ENCODE measurements at places on chromosomes 4 and X.

DNA sequence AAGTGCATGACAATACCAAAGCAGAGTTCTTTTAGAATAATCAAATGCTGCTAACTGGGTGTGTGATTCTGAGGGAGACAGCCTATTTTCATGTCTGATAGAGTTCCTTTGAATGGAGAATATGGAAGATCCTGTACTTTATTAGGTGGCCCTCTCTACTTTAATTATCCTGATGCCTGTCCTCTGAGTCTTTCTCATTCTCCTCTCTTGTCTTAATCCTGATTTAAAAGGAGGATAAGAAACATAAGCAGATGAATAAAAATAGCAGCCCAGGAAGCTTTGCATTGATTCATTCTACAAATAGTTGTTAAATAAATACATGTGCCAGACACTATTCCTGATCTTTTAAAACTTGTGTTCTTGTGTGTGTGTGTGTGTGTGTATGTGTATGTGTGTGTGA lies 387.3 kb downstream of the SPRY1 start:
- DNase-seq: no peak

DNA sequence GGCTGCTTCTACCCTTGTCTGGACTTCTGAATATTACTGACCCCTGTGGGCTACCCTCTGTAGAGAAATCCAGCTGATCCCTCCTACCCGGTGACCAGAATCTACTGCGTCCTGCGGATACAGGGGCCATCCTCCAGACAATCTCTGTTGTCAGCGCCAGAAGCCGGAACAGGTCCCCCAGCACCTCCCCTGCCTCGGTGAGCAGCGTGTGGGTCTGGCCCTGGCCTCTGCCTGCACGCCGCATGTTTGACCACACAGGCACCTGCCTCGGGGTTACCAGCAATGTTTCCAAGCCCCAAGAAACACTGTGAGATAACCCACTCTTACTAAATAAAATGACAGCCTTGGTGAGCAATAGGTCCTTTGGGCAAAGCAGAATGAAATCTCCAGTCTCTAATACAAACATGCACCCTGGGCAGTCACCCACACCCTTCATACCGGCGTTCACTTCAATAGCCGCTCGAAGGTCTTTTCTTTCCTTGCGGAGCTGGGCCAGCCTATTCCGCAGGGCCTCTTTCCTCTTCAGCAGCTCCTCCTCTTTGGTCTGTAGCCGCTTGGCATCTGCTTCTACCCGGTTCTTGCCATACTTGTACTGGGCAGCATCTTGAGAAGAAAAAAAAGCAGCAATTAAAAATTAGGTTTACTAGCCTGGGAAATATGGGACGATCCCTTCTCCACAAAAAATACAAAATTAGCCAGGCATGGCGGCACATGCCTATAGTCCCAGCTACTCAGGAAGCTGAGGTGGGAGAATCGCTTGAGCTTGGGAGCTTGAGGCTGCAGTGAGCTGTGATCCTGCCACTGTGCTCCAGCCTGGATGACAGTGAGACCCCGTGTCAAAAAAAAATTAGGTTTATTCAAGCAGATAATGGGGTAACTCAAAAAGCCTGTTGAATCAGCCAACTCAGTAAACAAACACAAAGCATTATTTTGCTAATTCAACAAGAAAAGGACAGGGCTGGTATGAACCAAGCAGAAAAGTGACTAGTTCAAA lies 165.1 kb downstream of the AFAP1 start:
- DNase-seq: no peak

- no peak for DNase-seq
Observed at GRCh38 chr4:140078366-140078765, 75.6 kb downstream of the MAML3 start.

DNA sequence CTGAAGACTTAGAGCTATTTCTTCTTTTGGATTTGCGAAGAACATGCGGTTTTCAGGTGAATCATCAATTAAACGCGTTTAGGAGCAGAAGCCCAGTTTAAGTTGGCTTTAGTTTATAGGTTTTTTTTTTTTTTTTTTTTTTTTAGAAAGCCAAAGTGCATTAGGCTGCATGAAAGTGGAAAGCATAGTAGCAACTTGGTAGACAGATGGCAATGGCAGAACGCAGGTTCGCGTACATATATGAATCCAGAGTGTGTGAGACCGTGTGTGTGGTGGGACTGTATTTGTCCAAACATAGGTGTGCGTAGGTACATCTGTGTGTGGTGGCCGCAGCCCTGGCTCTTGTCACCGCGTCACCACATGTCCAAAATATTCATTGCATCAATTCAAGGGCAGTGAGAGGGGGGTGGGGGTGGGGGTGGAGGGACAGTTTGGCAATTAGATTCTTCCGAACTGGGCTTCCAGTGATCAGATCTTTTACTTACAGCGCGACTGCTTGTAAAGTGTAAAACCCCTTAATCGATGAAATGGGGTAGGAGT lies 901 bp downstream of the JADE1 start:
- no peak for DNase-seq

DNA sequence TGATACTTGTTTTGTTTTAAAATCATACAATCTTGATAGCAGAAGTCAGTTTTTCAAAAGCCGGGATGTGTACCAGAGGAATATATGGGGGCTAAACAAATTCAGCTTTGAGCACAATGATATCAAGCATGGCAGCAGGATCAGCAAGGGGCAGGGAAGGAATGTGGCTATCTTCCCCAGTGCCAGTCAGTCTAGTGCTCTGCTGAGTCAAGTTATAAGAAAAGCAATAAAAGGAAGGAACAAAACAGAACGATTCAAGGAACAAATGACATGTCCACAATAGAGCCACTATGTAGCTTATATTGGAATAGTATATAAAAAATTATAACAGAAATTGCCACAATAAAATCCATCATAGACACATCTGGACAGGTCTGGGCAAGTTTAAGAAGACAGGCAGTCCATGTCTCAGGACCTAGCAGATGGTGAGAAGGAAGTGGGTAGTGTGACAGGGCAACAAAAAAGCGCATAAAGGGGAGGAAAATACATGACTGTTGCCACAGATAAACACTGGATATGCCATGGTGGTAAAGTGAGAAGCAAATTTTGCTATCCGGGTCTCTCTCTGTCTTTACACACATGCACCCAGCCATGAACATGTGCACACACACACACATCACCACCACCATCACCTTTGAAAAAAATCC lies 518.2 kb upstream of the HTR2C start:
- DNase-seq: no peak

DNA sequence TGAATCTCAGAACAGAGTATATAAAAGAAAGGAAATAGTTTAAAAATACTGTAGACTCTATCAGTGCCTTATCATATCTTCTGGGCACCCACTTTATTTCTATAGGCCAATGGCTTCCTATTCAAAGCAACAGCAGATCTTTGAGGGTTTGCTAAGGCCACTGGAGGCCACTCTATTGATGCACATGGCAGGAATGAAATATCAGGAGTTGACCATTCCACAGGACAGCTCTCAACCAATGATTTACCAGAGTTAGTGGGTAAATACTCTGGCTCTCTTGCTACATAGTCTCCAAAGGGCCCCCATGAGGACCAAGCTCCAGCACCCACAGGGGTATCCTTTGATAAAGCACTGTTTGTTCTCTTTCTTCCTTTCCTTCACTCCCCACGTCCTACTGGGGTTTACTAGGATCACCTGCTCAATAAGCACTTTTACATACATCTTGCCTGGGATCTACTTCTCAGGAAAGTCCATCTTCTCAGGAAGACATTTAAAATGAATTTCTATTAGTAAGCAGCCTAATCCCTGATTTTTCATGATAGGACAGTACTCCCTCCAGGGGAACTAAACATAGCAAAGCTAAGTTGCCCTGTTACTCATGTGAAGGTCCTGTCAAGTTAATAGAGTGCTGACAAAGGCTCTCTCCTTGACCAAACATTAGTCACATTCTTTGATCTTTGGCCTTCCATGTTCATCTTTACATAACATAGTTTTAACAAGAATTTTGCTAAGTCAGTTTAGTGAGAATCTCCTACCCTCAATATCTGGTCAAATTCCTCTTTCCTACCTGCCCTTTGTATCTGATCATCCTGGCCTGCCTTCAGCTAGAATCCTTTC lies 459.7 kb downstream of the GRXCR1 start:
- DNase-seq: no peak

Data from GM04504 (cell line).